ENCODE measurements at places on chromosomes 7 and 10.

DNA sequence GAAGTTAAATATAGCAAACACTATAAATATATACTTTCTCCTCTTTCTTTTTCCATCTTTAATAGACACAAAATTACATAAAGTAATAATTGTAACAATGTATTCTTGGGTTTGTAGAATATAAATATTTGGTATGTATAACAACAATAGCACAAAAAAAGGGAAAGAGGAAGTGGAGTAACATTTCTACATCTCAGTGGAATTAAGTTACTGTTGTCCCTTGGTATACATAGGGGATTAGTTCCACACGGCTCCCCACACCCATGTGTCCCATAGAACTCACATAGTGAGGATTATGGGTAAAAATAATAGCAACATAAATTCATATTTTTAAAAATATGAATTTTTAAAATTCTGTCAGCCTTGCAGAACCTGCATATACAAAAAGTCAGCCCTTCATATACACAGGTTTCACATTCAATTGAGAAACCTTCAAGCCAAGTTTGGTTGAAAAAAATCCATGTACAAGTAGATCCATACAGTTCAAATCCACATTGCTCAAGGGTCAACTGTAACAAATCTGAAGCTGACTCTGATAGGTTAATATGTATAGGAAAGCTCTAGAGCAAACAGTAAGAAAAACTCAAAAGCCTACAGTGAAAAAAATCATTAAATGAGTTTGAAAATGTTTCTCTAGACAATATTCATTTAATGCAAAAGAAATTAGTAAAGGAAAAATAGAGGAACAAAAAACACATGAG, 92.4 kb downstream of the HYCC1 start:
- DNase-seq = no peak

DNA sequence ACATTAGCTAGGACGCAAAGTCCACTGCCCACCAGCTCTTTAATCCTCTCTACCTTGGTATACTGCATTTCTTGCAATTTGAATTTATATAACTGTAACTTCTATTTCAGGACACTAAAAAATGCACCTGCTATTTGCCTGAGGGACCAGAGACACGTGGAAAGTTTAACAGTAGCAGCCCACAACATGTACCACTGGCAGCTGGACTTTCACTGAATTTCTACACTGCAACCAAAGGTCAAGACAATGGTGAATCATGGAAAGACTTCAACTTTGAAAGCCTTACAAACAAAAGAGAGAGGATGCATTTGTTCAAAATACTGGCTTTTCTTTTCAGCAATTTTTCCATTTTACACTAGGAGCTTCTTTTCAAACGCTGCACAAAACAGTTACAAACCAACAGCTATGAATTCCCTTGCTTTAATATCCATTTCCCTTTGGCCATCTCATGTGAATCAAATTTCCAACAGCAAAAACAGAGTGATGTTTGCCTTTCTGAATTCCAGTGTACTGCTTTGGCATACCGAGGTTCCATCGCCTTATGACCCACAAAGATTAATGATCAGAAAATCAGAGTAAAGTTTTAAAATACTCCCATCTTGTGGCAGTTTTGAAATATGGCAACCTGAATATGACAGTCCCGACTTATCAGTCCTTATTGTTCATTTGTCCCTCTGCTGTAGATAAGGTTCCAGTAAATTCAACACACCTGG, 29.9 kb upstream of the HNRNPH3 start:
- no peak for DNase-seq

DNA sequence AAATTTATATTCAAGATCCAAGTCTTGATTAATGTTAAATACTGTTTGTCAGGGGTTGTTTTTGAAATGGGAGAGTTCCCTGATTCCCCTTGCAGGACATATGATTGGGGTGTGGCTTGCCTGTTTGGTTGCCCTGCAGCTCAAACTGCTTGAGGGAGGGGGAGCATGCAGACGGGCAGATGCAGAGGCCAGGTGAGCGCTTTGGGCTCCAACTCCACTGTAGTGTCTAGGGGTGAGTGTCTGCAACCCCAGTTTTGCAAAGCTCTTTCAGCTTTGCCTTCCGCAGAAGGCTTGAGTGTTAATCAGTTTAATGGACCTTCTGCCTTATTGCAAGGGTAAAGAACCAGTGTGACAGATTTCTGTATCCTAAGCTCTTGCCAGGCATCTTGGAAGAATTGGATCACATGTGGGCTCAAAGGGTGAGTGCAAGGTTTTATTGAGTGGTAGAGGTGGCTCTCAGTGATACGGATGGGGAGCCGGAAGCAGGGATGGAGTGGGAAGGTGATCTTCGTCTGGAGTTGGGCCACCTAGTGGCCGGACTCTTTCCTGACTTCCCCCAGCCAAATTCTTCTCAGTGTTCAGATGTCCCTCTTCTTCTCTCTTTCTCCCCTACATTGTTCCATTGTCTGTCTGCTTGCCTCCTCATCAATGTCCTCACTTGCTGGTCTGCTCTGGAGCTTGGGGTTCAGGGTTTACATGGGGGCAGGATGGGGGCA, 479.7 kb downstream of the ATRNL1 start:
- DNase-seq = no peak

DNA sequence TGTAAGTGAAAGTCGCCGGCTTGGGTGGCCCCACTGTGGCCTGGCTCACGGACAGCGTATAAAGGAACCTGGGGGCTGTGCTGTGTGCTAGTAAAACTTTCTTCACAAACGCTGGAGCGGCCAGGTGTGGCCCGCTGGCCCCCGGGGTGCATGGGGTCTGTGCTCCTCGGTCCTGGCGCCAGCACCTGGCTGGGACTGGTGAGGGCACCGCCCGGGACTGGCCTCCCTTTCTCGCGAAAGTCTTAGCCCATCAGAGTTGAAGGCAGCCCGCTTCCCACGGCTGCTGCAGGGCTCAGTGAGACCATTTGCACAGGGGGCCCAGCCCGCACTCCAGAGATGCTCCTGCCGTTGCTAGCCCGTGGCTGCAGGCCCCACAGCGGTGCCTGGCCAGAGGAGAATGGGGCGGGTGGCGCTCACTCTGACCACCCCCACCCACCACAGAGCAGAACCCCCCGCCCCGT, 5.8 kb downstream of the PWWP2B start:
- DNase-seq = no peak

- DNase-seq = no peak
These were observed 5.2 kb downstream of the AGAP3 start for GRCh38 chr7:151091431-151091830.

DNA sequence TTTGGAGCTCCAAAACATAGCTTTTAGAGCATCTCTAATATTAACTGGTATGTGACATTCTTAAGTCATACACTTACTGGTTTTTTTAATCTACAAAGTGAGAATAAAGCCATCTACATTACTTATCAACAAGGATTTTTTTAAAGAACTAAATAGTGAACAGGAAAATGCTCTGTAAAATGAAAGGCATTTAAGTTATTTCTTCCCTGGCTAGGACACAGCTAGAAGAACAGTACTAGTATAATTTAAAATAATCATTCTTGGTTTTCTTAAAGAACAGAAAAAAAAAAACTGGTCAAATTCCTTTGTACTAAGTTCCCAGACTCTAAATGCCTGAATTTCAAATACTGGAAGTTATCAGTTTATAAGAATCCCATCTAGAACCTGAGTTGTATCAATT, 139.5 kb downstream of the SRPK2 start:
- no peak for DNase-seq

DNA sequence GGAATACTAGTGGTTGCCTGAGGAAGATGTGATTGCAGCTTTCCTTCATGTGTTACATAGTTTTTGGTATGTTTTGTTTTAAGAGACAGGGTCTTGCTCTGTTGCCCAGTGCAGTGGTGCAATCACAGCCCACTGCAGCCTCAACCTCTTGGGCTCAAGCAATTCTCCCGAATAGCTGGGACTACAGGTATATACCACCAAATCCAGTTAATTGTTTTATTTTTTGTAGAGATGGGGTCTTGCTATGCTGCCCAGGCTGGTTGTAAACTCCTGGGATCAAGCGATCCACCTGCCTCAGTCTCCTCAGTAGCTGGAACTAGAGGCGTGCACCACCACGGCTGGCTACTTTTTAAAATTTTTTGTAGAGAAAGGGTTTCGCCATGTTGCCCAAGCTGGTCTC, 79.1 kb upstream of the TMEM248 start:
- no peak for DNase-seq

- no peak for DNase-seq
These were observed 747.8 kb downstream of the GRID1 start for GRCh38 chr10:85618841-85619240.

DNA sequence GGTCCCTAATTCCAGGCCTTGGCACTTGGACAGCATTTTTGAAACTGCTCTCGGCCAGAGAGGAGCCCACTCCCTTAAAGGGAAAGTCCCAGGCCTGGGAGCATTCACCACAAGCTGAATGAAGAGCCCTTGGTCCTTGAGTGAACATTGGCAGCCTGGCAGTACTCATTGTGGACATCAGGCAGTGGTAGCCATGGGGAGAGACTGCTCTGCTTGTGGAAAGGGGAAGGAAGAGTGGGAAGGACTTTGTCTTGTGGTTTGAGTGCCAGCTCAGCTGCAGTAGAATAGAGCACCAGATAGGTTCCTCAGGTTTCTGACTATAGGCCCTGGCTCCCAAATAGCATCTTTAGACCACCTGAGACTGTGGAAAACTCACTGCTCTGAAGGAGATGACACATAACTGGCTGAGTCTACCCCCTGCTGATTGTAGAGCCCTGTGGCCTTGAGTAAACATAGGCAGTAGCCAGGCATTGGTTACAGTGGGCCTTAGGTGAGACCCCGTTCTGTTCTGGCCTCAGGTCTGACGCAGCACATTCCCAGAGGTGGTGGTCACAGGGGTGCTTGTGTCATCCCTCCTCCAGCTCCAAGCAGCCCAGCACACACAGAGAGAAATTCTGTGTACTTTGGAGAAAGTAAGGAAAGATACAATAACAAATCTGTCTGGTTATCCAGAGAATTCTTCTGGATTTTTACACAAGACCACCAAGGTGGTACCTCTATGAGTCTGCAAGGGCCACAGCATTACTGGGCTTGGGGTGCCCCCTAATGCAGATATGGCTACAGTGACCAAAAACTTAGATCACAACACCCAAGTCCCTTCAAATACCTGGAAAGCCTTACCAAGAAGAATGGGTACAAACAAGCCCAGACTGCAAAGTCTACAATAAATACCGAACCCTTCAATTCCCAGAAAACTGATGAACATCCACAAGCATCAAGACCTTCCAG, 153.8 kb downstream of the GNAI1 start:
- DNase-seq = no peak

DNA sequence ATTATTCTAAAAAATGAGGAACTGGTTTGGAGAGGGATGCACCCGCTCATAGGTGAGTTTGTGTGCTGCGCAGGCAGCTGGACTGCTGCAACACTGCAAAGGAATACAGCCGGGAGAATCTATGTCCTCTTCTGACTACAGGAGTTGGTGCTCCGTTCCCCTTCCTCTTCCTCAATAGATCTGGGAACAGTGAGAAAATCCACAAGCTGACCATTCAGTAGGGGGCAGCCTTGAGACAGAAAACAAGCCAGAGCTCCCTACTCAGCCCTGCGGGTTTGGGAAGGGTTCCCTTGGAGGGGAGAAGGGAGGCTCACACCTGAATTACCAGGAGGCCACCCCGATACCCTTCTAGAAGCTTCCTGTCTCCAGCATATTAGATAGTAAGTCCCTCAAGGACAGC, 87.3 kb upstream of the FOXI2 start:
- no peak for DNase-seq

Measured in stimulated activated CD4-positive, alpha-beta T cell treated with anti-CD3 and anti-CD28 coated beads, Interleukin-15, amount 100 ng/mL, for 1 hour (primary cell).